ENCODE measurements at places on chromosomes 6 and 20.
A peak's percentile ranks its signal among the peaks of the same experiment; 100 is the strongest.

DNA sequence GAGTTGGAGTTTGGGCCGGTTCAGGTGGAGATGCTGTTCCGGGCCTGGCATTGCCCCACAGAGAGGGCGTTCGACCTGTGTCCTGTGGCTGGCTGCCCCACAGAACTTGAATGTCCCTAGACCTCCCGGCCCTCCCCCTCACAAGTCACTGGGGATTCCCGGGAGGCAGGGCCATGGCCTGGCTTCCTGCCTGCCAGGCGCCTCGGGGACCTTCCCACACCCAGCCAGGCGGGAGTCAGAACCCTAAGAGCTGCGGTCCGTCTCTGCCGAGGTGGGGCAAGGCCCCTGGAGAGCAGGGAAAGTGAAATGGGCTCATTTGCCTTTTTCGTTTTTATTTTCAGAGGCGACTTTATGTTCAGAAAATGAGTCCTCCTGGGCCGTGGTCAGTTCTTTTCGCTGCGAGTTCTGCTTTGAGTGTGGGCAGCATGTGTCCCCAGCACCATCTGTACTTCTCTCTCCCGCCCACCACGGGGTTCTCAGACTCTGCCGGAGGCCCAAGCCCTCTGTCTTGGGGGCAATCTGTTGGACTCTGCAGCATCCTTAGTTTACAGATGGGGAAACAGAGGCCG is 8.5 kb downstream of the RBM38 start:
- DNase-seq: no peak

DNA sequence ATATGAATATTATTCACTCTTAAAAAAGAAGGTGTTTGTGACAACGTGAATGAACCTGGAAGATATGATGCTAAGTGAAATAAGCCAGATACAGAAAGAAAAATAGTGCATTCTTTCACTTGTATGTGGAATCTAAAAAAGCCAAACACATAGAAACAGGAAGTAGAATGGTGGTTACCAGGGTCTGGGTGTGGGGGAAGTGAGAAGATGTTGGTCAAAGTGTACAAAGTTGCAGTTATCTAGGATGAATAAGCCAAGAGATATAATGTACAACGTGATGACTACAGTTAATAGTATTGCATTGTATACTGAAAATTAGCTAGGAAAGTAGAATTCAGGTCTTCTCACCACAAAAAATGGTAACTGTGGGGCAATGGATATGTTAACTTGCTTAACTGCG is 151.1 kb upstream of the HCRTR2 start:
- no peak for DNase-seq

- no peak for DNase-seq
Measured at GRCh38 chr6:146962329-146962728, 241.9 kb upstream of the STXBP5 start.

DNA sequence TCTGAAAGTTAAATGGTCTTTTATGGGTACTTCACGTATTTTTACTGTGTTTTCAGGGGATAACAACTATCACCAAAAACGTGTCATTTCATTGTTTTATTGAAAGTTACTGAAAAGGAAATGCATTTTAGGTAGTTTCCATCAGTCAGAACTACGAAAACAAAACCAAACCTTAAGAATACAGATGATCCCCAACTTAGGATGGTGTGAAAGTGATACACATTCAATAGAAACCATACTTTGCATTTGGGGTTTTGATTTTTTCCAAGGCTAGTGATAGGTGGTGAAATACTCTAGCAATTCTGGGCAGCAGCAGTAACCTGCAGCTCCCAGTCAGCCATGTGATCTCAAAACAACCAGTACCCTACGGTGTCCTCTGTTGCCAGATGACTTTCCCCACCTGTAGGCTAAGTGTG is 25.9 kb upstream of the EFHC1 start:
- no peak for DNase-seq

GRCh38 chr6:143097224-143097795 is 36.6 kb downstream of the AIG1 start:
- DNase-seq: no peak

DNA sequence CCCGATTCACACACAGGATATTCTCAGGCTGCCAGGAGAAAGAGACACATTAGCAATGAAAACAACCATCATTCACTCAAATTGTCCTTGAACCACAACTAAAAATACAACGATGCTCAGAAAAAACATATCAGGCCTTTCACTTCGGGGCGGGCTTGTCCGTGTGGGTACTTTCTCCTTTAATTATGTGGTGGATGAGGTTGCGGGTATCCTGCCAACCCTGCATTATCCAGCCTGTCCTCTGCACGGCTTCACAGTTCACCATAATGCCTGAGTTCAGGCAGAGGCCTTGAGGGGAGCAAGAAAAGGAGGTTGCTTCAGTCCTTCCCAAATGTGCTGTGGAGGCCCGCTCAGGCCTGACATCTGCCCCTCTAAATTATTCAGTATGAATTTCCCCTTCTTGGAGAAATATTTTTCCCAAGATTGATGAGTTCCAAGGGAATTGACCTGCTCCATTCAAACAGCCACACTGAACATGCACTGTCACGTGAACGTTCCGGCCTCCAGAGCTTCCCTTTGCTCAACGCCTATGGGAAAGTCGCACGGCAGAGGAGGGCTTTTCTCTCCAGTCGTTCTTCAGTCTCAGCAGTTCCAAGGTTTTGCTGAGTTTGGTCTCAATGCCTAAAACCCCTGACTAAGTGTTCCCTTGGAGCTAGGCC is 70.3 kb downstream of the MYLK4 start:
- no peak for DNase-seq

DNA sequence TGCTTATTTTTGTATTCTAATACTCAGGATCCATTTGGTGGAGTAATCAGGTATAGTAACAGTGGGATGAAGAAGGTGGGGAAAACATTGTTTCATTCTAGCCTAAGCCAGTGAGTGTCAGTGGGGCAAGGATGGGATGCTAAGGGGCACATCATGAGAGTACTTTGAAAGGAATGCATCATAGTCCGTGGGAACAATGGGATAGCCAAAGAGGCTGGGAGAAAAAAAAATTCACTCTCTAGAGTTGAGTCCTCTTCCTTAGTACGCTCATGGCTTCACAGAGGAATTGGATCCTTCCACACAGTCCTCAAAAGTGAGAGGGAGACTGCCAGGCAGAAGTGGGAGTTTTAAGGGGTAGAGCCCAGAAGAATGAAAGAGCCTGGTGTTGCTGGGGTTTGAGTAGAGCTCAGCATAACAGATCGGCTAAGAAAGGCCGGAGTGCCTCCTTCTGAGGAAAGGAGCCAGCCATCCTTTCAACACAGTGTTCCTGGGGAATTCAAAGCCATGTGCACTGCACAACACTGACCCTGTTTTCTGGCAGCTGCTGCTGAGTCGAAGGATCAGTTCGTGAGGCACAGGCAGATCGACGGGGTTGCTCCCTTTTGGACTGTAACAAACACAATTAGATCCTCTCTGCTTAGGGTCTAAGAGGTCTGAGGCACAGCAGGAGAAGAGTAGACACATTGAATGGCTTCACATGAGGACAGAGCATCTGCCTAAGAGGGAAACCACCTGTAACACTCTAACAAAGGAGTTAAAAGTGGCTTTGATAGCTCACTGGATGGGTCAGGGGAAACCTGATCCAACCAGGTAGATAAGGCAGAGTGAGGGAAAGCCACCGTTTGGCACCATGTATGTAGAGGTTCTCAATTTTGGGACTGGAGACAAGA is 61.2 kb downstream of the ELOVL5 start:
- no peak for DNase-seq

GRCh38 chr20:36742558-36742957 is 3.3 kb downstream of the NDRG3 start:
- no peak for DNase-seq

- no peak for DNase-seq
Measured at GRCh38 chr6:167212713-167213005, 54.9 kb upstream of the GPR31 start.

GRCh38 chr6:131808460-131809269 is 845 bp downstream of the ENPP1 start:
- no peak for DNase-seq

DNA sequence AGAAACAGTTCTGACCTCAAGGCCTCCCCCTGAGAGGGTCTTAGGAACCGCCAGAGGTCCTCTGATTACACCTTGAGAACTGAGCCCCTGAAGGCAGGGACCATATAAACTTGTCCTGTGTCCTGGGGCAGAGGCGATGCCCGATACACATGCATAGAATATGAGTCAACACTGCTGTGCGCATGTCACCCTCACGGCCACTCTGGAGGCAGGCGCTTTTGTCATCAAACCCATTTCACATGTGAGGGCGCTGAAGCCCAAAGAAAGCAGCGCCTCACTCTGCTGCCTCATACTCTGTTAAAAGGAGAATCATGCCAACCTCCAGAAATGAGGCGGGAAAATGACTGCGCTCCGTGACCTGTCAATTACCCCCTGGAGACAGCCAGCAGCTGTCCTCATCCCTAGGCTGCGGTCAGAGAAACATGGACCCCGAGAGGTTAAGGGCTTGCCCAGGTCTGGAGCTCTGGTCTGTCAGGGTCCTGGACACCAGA is 158.3 kb downstream of the GRM4 start:
- DNase-seq: no peak

DNA sequence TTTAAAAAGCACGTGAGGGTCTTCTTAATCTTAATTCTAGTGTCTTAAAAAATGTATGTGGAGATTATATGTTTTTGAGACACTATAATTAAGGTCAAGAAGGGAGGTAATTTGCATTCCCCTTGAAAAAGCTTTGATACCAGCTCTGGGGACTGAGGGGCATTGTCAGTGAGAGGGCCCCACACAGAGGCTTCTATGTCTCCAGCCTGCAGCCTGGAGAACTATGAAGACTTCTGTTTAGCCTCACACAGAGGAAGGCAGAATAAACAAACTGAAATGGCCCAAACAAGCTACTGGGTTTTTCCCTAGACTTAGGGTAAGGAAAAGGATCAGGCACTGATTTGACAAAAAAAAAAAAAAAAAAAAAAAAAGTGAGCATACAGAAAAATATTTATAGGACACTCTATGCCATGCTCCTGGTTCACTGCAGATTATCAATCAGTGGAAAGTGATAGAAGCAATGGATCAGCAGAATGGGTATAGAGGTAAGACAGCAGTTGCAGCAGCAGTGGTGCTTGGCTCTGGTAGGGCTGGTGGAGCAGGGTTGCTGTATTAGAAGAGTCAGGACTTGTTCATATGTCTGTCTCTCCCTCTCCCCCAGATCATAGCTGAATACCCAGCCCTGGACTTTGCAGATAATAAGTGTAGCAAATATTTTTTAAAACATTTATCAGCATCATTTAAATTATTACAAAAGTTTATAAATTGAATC is 85.4 kb downstream of the KLHL32 start:
- no peak for DNase-seq

GRCh38 chr6:124741341-124741740 is 220.9 kb upstream of the RNF217 start:
- DNase-seq: no peak

DNA sequence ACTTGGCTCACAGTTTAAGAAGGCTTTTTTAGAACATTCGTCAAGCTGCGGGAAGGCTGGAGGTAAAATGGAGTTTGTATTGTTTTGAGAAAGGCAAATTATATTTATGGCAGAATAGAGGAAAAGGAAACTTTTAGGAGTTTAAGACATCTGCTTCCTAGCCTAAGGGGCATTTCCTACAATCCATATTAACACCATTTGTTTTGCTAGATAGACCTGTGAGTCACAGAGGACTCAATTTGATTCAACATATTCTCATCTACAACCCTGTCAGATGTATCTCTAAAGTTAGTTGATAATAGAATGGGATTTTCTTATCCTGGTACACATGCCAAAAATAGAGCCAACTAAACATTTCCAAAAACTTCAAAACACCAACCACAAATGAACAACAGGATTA is 35.0 kb downstream of the RCAN2 start:
- DNase-seq: no peak

DNA sequence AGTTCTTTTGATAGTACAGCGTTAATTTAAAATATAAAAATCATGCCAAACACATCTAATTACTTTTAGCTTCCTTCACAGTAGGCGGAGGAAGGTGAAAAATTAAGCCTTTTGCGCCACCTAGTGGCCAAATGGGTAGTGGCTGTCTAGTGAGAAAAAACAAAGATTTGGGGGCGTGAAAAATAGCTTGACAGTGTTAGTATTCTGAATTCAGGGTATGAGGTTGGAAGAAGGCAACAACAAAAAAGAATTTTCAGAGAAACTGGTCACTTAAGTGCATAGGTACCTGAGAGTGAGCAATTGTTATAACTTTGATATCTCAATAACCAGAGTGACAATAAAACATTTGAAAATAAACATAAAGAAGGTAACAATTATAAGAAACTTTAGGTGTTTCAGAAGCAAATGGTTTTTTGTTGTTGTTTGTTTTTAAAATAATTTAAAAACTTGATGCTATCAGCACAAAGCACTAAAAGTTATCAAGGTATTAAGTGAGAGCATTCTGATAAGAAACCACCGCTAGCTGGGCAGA is 14.3 kb downstream of the PSMB9 start:
- no peak for DNase-seq

GRCh38 chr20:47205577-47206123 is 150.8 kb downstream of the ZMYND8 start:
- DNase-seq: peak; percentile 56

DNA sequence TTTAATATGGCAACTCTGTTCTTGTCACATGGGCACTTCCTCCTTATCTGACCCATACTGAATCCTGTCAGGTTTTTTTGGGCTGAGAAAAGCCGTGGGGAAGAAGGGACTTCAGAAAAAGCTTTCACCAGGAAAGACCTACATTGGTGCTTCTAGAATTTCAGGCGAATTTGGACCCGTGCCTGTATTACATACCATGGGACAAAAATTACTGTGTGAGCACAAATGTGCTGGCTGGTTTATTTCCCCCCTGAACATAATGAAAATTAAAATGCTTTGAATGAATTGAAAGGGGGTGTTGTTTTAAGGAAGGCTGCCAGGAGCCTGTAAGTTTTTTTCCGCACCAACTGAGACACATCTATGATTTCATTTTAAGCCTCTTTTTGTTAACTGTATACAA is 29.6 kb downstream of the CAP2 start:
- DNase-seq: no peak

GRCh38 chr20:25222461-25223178 is 25.3 kb upstream of the PYGB start:
- DNase-seq: no peak

DNA sequence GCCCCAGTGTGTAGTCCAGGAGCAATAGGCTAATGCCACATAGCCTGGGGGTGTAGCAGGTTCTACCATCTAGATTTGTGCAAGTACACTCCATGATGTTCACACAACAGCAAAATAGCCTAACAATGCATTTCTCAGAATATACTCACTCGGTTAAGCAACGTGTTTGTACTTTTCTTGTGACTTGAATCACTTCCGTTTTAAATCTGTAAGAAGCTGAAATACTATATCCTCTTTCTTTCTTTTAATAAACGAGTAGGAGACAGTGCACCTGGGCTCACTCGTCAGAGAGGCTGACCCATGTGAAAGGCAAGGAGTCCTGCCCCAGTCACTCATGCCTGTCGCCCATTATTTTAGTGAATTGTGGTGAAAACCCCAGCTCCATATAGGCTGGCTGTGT is 201.6 kb downstream of the FOXA2 start:
- DNase-seq: peak; percentile 3

- no peak for DNase-seq
Measured at GRCh38 chr6:150053450-150053849, 15.5 kb downstream of the ULBP3 start.
